Stimulated activated CD8-positive, alpha-beta memory T cell treated with anti-CD3 and anti-CD28 coated beads, Interleukin-4, amount 100 ng/mL, for 1 hour (primary cell): ENCODE measurements at places on chromosomes 13 and 19.
A peak's percentile ranks its signal among the peaks of the same experiment; 100 is the strongest.

- DNase-seq, result no peak
Observed at GRCh38 chr19:45475537-45476291, 7.9 kb downstream of the FOSB start.

GRCh38 chr13:39263531-39263930 lies 225.3 kb downstream of the NHLRC3 start:
- no peak for DNase-seq

GRCh38 chr19:1102407-1103131 lies 1.2 kb upstream of the GPX4 start:
- no peak for DNase-seq

GRCh38 chr19:38250821-38251563 lies 5.2 kb downstream of the PPP1R14A start:
- DNase-seq, result no peak

DNA sequence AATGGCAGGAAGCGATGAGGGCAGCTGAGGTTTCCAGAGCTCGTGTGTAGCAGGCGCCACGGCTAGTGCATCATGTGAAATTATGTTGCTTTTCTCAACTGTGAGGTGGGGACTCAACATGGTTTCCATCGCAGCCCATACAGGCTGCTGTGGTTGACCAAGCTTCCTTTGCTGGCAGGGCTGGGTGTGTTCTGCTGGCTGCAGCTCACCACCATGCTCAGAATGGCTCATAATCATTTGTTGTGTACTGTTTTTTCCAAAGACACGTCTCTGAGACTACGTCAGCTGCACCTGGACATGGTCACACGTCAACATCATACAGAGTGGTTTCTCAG lies 16.1 kb upstream of the RASA3 start:
- peak; percentile 54 for DNase-seq

DNA sequence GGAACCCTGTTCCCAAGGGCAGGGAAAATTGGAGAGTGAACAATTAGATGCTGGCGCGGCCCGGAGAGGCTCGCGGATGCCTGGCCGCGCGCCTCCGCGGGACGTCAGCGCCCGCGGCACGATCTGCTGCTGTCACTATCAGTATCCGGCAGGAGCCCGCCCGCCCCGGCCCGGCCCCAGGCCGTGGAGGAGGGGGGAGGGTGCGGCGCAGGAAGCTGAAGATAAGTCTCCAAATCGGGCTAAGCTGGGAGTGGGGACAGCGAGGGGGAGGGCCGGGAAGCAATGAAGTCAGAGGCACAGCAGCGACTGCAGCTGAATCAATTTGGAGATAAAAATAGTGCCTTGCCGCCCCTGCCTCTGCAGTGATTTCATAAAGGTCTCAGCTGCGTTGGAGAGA lies 441.5 kb upstream of the KLF12 start:
- DNase-seq, result no peak

GRCh38 chr19:50458396-50459066 lies 17.8 kb upstream of the EMC10 start:
- no peak for DNase-seq

GRCh38 chr19:4337906-4338440 lies 654 bp downstream of the STAP2 start:
- no peak for DNase-seq

DNA sequence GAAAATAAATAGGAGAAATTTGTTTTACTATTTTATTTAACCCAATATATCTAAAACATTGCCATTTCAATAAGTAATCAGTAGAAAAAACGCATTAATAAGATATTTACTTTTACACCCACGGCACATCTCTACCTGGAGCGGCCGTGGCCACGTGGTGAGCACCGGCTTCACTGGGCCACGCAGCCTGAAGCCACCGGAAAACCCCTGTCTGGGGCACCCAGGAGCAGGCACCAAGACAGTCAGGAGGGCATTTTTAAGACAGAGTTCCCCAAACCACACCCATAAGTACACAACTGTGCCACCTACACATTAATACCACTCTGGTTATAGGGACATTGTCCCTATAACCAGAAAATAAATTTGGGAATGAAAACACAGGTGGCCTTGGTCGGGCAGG lies 80.9 kb downstream of the SPACA7 start:
- DNase-seq, result no peak

DNA sequence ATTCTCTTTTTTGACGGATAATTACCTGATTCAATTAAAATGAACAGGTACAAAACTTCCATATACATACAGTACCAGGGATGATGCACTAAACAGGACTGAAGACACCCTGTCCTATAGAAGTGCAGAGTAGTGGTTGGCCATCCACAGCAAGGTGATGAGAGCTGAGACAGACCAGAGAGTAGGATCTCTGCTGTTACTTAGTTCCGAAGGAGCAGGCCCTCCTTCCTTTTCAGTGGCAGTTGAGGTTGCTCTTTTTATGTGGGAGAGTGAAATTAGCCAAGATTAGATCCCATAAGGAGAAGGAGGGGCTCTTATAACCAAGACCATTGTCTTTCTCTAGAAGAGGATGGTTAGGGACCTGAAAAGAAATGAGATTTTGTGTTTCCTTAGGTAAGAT lies 4.0 kb downstream of the PDS5B start:
- DNase-seq, result no peak

- no peak for DNase-seq
Observed at GRCh38 chr19:51431124-51431523, 13.7 kb upstream of the SIGLEC10 start.

DNA sequence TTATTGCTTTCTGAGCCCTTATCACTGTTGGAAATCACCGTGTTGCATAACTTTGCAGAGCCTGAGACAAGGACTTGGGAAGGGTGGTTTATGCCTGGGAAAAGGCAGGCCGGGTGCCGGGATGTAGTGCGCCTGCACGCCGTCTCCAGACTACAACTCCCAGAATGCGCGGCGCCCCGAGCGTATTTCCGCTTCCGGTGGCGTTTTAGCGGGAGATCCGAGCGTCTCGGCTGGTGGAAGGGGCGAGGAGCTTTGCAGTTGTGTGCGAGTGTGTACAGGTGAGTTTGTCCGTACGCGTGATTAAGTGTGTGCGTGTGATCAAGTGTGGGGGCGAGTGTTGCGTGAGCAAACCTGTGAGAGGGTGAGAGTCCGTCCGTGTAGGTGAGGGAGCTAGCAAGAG lies 75.4 kb downstream of the PEG3 start:
- DNase-seq, result no peak

DNA sequence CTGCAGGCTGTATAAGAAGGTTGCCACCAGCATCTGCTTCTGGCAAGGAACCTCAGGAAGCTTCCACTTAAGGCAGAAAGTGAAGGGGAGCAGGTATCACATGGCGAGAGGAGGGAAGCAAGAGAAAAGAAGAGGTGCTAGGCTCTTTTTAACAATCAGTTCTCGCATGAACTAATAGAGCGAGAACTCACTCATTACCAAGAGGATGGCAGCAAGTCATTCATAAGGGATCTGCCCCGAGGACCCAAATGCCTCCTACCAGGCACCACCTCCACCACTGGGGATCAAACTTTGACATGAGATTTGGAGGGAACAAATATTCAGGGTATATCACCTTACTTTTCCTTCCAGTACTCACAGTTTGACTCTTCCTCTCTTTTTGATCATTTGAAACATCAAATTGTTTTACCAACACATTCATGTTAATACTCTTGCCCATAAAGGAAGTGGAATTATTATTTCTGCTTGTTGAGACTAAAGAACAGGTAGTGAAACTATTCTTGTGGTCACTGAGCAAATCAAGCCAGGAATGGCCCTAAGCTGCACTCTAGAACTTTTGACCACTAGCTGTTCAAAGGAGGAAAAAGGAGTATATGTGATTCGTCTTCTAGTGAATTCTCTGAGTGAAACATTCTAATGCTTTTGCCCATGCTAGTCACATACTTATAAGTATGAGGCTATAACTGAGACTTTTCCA lies 45.0 kb downstream of the LACC1 start:
- no peak for DNase-seq
